ENCODE measurements at places on chromosomes 5 and 9.

GRCh38 chr5:62575066-62575465 is 3.6 kb upstream of the LRRC70 start:
- no peak for ATAC-seq

- ATAC-seq = no peak
Measured at GRCh38 chr5:136033234-136033633, 4.4 kb downstream of the TGFBI start.

DNA sequence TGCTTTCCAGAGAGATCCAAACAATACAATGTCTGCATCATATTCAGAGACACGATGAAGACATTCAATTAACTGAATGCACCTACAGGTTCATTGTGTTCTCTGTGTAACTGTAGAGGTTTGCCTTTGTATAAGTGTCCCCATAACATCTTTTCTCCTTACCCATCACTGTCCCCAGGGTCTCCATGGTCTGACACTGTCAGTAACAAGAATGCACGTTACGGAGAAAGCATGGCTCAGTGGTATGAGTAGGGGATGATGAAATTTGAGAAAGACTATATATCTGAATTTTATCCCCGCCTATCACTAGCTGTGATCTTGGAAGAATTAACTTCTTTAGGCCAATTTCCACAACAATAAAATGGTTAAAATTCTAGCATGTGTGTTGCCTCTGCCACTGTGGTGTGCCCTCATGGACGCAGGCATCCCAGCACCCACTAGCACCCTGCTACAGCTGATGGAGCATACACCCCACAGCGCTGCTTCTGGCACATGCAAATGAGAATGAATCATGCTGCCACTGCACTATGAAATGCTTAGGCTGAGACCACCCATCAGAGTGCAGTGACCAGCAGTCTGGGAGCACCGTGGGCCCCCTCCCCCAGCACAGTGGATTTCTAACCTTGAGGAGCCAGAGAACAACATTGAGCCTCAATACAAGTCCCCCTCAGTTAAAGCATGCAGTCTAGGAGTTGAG is 54.3 kb downstream of the RGMB start:
- ATAC-seq = no peak

- ATAC-seq = no peak
Measured at GRCh38 chr9:19466280-19466639, 57.5 kb downstream of the ACER2 start.

DNA sequence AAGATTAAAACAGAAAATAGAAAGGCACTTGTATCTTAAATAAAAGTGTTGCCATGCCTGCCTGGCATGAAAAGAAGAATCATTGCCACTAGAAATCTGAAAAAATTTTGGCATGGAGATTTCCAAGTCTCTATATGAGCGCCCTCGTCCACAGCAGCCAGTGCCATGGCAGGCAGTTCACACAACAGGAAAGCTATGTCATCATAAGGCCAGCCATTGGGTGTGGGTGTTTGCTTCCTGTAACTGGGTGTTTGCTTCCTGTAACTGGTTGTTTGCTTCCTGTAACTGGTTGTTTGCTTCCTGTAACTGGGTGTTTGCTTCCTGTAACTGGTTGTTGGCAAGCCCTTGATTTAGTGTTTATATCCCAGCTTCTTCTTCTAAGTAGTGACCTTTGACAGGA is 446.7 kb downstream of the IRX1 start:
- no peak for ATAC-seq

DNA sequence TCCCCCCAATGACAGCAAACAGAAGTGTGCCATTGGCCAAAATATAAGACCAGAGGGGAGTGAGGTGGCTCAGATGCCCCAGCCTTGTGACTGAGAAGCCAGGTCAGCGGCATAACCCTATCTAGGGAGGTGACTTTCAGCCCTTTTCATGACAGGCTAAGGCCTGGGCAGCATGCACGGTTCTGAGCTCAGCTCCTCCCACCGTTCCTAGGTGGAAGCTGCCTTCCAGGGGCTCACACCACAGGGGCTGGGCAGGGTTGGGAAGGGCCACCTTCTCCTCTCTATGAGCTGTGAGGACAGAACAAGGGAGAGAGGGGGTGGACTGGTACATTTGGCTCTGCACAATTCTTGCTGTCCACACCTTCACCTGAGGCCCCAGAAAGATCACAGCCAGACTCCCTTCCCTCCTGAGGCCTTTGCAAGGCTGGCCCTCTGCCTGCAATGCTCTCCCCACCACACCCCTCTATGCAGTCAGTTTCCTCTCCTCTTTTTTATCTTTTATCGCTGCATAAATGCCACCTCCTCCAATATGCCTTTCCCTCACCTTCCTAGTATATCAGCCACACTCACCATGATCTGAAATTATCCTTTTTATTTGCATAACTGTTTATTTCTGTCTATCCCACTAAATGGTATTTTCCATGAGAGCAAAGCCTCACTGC is 5.1 kb upstream of the EGR1 start:
- ATAC-seq = no peak

DNA sequence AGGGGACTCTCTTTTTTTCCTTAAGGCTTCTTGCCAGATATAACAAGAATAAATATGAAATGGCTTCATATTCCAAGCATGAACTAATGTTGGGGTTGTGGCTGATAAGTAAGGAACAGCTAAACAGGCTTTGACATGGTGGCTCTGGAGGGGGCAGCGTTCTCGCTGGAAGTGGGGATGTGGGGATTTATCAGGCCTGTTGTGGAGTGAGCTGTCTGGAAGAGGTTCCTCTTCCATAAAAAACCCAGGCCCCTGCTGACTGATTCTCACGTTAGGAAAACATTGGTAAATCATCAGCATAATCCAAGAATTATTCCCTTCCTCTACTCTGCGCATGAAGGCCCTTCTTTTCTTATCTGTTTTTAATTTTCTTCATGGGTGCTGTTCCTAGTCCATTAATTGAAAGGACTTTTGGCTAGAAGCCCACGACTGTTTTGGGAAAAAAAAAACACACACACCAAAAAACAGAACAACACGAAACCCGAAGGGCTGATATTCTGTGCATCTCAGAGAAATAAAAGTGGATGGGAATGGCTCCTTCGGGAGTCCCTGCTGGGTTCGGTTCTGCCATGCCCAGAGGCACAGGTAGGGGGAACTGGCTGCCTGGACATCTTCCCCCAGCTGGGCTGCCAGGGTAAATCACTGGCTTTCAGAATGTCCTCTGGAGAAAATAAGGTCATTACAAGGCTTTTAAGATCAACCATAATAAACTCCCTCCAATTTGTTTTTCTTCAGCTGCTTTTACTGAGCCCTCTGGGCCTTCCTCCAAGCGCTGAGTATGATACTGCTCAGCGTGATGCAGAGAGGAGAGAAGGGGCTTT is 297.0 kb downstream of the SLIT3 start:
- no peak for ATAC-seq

- no peak for ATAC-seq
Measured at GRCh38 chr9:4967523-4967922, 17.5 kb upstream of the JAK2 start.

- no peak for ATAC-seq
Measured at GRCh38 chr9:100167176-100167575, 68.1 kb downstream of the INVS start.

DNA sequence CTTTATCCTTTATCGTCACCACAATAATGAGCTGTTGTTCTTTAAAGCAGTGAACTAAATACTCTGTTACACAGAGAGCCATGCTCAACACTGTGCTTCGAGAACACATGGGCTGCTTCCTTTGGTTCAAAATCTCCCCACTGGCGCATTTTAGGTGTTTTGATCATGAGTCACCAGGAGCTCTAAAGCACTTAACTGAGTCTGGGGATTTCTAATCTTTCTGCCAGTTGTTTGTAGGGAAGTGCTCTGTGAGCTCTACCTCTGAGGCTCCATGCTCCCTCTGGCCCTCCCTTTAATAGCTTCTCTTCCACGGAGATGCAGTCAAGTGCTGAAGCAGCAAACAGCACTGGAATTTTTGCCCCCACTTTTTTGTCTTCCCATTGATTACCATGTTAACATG is 17.0 kb downstream of the ERAP2 start:
- ATAC-seq = peak; percentile 55

DNA sequence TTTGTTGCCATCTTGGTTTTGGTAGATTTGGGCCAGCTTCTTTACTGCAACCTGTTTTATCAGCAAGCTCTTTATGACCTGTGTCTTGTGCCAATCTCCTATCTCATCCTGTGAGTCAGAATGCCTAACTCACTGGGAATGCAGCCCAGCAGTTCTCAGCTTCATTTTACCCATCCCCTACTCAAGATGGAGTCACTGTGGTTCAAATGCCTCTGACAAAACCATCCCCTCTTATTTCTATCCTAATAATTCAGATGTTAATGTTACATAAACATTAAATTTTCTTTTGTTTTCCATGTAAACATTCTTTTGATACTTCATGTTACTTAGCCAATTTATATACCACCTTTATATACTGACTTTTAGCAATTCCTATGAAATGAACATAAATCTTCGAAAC is 746.3 kb downstream of the CDH18 start:
- ATAC-seq = no peak

GRCh38 chr9:16002816-16003215 is 450.0 kb downstream of the CCDC171 start:
- ATAC-seq = no peak

DNA sequence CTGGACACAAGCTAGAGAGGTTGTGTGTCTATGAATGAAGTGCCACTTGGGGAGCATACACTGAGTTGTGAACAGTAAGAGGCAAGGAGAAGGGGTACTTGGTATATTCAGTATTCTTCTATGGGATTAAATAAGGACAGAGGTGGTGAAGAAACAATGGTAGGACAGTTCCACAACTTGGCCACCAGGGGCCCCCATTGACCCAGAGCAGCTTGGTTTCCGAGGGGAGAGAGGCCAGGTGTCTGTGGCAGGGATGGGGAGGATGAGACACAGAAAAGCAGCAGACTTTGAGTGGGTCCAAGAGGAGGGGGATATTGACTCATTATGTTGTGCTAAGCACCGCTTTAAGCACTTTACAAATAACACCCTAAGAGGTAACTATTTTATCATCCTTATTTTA is 220.6 kb downstream of the MELK start:
- no peak for ATAC-seq

DNA sequence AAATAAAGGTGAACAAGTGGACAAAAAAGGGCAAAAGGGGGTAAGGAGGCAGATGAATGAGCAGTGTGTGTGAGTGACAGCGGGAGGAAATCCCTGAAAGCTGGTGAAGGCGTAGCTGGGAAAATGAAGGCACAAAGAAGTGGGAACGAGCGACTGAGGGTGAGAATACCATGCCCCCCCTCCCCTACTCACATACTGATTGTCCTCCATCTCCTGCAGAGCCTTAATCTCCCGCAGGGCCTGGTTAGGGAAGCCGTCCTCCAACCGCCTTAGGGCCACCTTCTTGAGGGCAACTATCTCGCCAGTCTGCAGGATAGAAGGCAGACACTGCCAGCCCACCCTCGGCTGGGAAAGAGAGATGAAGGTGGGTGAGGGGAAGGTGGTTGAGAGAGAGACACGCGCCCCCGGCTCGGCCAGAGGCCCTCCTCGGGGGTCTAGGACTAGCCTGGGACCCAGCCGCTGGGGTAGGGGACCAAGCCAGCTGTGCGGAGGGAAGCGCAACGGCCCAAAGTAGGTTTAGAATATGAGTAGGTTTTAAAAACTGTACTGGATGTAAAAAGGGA is 522 bp downstream of the CDK20 start:
- no peak for ATAC-seq

DNA sequence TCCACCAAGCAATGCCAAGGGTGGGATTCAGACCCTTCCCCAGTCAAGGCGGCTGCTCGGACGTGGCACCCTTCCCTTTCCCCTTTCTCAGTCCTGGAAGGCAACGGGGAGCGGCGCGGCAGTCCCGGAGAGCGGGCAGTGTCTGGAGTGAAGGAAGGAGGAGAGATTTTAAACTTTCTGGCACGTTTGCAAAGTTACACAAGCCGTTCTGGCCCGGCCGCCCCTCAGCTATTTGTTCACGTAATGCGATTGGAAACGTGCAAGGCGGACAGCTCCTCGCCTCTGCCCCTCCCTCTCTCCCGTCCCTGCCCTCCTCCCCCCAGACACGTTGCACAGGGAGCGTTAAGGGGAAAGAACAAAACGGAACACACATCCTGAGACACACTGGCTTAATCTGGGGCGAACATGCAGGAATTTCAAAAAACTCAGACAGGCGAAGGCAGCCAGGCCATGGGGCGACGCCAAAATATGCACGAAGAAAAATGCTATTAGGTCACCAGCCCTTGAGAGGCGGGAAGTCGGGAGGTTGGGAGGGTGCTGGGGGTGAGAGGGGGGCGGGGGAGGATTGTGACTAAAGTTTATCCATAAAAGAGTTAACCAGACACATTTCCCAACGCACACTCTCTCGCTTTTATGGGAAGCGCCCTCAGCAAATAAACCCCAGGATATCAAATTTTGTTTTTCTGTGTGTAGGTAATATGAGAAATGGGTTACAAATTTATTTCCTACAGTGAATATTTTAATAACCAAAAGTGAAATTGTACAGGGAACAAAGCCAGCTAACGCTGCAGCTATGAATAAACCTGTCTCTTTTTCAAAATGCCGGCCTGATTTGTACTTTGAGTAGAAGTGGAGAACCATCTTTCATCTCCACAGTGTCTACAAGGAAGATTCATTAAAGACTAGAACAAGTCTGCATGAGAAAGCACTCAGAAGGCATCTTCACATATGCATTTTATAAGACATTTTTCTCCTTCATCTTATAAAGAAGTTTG is at the start of gene LOX:
TSS of gene LOX (minus strand) at position 144 of the 995 bp plus-strand sequence. CDS start 274 bp downstream, outside the sequence.
- no peak for ATAC-seq

GRCh38 chr5:103894882-103895281 is 332.3 kb upstream of the NUDT12 start:
- no peak for ATAC-seq

DNA sequence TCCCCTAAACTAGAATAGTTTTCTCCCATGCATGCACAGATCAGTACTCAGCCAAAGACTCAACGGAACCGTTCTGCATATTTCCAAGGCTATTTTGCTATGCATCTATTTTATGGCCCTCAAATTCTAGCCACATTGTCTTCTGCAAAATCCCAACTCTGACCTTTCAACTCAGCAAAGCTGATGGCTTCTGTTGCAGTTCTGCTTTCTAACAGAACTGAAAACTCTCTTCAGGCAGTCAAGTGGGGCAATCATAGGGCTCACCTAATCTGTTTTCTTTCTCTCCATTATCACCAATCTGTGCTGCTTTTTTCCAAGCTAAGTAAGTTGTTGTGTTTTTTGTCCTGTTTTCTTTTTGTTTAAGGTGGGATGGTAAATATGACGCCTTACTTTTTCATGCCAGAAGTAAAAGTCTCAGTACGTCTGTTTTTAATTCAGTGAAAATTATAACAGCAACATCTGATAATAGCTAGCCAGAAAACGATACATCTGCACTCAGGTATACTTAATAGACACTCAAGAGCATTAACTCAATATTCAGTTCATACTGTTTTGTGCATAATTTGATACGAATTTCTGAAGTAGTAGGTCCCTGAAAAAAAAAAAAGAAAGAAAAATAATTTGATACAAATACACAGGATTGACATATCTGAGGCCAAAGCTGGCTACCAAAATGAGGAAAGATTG is 454.3 kb downstream of the TLE1 start:
- no peak for ATAC-seq

GRCh38 chr9:72909428-72909827 is 43.4 kb downstream of the ALDH1A1 start:
- no peak for ATAC-seq

DNA sequence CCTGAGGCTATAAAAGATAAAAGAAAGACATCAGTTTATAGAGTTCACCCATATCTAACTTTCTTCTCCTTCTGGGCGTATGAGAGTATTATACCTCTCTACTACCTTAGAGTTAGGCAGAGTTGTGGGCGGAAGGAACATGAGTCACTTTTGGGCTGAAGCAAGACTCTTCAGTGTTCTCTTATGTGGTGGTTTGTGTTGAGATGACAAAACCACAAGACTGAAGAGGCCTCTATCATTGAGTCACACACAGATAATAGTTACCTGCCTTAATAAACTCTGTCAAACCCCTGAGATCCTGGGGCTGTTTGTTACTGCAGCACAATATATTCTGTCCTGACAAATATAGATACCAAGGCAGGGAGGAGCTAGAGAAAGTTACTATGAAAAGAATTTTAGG is 184.2 kb downstream of the EFNA5 start:
- ATAC-seq = peak; percentile 99
